ENCODE measurements at places on chromosomes 5 and 9.

DNA sequence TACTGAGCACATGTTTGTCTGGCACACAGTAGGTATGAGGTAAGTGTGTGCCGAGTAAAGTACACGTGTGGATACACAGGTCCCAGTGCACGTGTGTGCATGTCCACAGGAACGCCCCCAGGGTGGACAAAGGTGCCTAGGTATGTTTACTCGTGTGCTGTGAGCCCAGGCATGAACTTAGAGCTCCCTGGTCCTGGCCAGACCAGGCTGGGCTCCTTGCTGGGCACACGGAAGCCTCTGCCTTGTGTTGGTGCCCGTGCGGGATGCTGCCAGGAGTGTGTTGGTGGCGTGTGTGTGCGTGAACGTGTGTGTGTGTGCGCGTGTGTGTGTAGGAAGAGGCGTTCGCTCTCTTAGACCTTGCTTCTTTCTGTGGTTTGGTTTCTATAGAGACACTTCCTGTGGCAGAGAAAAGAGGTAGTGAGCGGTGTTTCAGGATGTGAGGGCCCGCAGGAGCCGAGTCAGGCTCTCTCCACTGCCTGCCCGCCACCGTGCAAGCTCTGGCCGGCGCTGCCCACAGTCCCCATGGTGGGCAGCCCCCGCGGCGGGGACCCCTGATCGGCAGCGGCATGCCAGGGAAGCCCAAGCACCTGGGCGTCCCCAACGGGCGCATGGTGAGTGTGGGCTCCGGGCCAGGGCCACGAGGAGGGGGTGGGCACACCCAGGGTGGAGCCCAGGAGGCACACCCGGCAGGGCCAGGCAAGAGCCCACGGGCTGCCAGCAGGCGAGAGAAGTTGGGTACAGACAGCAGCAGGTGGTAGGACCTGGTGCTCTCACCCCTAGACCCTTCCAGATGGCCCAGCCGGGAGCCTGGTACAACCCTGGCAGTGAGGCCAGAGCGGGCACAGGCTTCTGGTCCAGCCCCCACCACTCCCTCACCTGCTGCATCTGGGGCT lies at the start of gene RGS14:
Gene RGS14 (plus strand): TSS at position 466 of the 893 bp plus-strand sequence. CDS start 101 bp downstream, at position 567.
- no peak for DNase-seq

DNA sequence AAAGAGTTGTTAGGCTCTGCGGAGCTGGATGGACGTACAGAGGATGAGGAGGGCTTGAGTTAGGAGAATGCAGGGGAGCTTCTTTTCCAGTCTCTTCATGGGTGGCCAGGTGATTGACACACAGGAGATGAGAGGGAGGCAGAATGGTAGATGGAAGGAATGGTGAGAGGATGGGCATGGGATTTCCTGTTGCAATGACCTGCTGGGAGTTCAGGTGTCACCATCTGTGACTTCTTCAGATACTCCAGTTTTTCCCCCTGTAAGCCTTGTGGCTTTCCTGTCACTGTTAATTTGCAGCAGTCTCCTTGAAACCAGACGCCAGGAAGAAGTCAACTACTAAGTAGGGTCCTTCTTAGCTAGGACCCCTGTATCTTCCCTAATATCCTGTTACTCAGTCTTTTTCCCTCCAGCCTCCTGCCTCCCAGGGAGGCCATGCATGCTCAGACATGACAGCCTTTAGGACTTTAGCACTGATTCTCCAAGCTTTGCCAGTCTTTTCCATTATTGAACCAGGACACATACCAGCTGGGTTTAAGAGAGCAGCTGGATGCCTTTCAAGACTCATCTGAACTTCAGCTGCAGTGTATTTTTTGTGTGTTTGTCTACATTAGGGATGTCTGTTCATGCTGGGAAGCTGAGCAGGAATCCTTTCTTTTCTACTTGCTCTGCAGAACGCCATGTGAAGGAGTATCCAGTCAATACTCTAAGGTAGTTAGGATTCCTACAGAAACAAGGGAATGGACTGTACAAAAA lies 67.2 kb upstream of the CD180 start:
- DNase-seq: no peak

DNA sequence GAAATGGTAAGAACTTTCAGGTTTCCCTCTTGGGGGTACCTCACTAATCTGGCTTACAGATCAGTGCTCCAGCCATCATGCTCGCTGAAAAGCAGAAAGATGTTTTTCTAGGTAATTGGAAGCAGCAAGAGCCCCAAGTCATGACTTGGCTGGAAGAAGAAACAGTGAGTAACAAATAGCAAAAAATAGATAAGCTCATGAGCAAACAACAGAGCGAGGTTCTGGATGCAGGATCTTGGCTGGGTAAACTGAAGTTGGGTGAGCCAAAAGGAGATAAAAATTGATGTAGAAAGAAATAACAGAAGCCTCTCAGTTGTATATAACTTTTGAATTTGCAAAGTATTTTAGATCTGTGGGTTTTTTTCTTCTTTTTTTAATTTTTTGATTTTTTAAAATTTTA lies 110.1 kb downstream of the INSYN2B start:
- no peak for DNase-seq

DNA sequence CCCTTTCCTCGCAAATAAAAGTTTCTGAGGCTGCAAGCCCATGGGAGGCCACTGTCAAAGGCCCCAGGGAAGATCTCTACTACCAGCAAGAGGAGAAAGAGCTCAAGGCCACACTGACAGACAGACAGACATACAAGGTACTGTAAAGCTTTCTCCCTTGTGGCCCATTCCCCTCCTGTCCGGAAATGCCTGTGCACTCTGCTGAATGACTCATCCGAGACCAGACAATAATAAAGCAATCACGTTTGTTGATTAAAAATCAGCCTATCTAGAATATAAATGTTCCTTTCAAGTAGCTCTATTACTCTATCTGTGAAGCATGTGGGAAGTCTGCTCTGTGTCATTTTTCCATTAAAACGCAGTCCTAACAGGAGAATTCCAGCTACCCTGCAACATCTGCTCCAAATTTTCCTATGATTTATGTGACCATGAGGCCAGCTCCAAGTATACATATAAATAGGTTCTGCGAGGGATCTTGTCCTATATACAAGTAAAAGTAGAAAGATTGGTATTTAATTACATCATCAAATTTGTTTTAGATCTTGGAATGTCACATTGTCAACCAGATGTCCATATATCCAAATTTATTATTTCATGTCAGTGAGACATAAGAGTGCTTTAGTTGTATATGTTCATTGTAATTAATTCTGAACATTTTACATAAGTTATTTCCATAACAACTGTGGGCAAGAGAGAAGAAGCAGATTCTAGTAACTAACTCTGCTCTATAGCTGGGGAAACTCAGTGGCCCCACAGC lies 34.7 kb upstream of the TGFBI start:
- DNase-seq: no peak

All from occipital lobe (tissue), 3 donors.